ENCODE measurements at places on chromosomes 5 and 9.

GRCh38 chr9:99181621-99182020 is 40.1 kb downstream of the ALG2 start:
- no peak for DNase-seq

GRCh38 chr9:106450549-106450948 is 412.4 kb upstream of the ZNF462 start:
- no peak for DNase-seq

- DNase-seq = no peak
Observed at GRCh38 chr5:149448831-149449714, 70.0 kb upstream of the IL17B start.

- no peak for DNase-seq
Observed at GRCh38 chr9:124270504-124271335, 13.0 kb downstream of the NEK6 start.

GRCh38 chr9:113506090-113506589 is 42.6 kb downstream of the RGS3 start:
- DNase-seq = no peak

DNA sequence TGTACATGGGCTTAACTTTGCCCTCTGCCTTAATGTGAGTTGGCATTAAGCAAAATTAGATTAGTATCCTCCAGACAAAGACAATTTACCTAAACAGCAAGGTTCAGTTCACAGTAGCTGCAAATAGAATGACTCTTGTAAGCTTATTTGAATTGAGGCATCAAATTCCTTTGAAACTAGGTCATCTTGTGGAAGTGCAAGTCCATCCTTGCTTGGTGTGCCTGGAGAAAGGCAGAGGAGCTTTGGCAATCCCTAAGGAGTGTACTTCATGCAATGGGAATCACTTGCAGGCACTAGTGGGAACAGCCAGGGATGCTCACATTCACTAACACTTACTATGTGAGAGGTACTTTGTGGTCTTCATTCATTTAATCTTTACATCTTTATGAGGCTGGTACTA is 118.3 kb downstream of the DRD1 start:
- DNase-seq = no peak

- DNase-seq = peak; percentile 16
Observed at GRCh38 chr5:160272889-160273288, 39.5 kb downstream of the CCNJL start.

DNA sequence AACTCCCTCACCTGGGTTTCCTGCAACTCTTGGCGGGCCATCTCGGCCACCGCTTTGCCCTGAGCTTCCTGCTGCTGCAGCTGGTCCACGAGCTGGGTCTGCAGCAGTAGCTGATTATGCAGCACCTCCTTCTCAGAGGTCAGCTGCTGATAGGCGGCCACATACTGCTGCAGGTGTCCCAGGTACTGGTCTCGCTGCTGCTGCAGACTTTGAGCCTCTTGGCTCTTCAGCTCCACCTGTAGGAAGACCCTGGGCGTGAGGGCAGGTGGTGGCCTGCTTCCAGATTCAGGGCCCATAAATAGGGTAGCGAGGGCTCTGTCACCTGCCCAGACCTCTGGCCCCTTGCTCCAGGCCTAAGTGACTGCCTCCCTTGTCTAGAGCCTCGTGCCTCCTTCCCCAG is 16.7 kb downstream of the GOLGA2 start:
- DNase-seq = no peak

DNA sequence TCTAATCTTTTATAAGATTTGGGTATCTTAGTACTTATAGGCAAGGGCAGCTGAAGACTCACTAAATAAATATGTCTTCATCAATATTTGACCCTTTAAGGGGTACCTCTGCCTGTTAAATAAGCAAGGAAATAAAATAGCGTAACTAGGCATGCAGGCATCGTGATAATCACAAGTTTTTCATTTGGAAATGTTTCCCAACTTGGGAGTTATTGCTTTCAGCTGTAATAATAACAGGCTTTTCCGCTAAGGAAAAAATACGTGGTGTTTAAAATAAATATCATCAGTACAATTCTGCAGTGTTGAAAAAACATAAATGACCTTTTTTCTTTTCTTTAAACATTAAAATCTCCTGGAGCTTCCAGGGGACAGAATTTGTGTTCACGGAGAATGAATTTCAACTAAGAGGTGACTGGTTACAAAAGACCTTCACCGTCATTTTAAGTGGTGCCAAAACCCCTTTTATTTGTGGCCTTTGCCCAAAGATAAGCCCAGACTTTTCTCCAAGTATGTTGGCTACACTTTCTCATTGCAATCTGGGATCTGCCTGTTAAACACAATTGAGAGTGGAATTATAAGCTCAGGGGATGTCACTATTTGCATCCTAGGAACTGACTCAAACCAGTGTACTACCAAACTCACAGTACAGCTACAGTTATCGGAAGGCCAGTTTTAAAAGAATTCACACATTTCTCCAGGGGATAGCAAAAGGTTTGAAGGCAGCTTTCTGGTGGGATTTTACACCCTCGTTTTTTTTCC is 218.6 kb downstream of the FBXL7 start:
- DNase-seq = no peak

- DNase-seq = no peak
Observed at GRCh38 chr5:178377583-178378270, 145.1 kb upstream of the PHYKPL start.

- DNase-seq = no peak
Observed at GRCh38 chr5:149006426-149006825, 56.4 kb downstream of the SH3TC2 start.

- DNase-seq = no peak
Observed at GRCh38 chr5:149737355-149737754, 7.2 kb downstream of the PPARGC1B start.

DNA sequence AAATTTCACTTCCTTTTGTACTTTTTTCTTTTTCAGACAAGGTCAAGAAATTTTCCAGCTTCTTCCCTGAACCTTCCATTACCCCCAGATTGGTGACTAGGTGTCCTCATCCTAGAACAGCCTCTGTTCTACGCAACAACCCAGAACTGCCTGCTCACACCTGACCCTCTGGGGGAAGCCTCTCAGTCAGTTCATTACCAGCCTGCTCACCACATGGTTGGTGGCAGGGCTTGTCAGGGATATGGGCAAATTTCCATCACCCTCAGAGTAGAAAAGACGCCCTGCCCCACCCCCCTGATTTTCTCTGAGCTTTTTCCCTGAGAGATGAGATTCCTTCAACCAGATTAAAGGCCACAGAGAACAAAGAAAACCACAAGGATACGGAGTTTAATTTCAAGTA is 5.3 kb upstream of the CFAP95 start:
- DNase-seq = no peak

GRCh38 chr9:88828492-88828974 is 162.7 kb upstream of the S1PR3 start:
- no peak for DNase-seq

GRCh38 chr9:113828221-113828620 is 47.9 kb upstream of the ZNF618 start:
- no peak for DNase-seq

DNA sequence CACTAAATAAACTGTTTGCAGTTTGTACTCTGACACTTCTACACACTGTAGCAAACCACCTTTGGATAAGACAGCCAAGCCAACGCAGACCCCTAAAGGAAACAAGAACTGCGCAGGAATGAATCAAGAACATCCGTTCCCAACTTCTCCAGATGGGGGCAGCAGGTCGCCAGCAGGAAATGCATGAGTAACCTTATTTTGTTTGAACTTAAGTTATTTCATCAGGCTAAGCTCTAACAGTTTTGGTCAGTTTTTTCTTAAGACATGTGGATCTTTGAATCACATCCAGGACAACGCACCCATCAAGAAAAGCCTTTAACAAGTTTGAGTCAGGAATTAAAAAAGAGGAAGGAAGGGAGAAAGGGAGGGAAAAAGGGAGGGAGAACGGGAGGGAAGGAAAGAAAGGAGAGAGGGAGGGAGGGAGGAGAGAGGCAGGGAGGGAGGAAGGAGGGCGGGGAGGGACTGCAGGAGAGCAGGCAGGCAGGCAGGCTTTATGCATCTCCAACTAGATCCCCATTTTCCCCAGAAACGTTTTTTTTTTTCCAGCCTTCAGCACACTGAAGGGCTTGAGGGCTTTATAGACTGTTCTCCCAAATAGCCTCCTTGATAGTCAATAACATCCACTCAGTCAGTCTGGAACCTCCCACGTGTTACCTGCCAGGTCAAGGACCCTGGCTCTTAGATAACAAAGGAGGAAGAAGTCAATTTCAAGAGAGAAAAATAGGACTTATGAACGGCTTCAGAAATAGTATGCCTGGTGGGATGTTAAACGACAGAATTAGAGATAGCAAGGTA is 22.2 kb downstream of the BHMT start:
- DNase-seq = peak; percentile 50

DNA sequence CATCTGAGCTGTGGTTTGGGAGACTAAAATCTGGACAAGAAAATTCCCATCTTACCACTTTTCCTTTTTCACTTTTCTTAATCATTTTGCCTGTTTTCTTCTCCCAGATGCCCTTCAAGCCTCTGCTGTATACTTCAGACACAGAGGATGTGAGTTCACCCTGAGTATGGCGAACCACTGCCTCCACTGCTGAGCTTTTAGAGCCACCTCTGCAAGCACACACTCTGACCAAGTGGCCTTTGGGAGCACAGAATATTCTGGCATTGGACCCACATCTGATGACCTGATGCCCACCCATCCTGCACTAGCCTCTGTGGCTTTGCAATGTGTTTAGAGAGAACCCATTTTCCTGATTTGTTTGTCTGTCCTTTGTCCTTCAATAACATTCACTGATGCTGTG is 32.5 kb downstream of the TERT start:
- no peak for DNase-seq

DNA sequence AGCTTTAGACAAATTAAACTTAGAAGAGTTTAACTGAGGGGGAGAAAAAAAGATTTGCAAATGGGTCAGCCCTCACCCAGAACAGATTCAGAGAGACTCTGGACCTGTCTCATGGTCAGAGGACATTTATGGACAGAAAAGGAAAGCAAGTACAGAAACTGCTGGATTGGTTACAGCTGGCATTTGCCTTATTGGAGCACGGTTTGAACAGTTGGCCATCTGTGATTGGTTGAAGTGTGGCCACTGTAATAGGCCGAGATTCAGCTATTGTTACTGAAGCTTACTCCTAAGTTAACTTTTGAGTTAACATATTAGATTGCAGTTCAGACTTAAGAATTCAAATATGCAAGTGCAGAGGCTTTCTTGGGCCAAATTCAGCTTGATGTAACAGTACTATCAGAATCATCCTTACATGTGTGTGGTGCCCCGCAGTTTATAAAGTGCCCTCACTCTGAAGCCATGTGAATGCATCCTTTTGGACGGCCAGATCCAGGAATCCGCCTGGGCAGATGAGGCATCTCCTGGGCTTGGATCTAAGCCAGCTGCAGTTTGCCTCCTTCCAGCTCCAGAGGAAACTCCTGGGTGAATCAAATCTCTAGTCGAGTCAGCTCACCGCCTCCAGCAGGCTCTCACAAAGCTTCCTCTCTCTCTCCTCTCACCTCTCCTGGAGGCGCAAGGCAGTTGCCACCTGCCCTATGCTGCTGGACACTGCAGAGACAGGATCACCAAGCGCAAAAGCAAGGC is 165.2 kb downstream of the ADAMTS12 start:
- no peak for DNase-seq

- DNase-seq = peak; percentile 93
Observed at GRCh38 chr5:142364251-142365145, 39.7 kb upstream of the SPRY4 start.

- DNase-seq = no peak
Observed at GRCh38 chr5:15326932-15327331, 173.0 kb upstream of the FBXL7 start.

DNA sequence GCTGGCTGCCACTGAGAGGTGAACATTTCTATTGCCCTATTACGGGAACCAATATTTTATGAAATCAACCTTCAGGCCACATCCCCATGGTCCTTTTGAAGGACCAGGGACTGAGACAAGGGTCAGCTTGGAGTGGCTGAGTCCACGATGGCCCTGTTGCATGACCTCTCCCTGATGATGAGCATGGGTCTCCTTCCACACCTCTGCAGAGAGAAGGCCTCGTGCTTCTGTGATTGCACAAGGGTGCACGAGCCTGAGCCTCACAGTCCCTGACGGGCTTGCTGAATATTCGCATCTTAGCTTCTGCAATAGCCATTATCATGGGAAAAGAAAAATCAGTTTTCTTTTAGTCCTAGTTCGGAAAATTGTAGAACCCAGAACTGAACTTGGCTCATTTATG is 255.0 kb upstream of the IRX2 start:
- no peak for DNase-seq

DNA sequence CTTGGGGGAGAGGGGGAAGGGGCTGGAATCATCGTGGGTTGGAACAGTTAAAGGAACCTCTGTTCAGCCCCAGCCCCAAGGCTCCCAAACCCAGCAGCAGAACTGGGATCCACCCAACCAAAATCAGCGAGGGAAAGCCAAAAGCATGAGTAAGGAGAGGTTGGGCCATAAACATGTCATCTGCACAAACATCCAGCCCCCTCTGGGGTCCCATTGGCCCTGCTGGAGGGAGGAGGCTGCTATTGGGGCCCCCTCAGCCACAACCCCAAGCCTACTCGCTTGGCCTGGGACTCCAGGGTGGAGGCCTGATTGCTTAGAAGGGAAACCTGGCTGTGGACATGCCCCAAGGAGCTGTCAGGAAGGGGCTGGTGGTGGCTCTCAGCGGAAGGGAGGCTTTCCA is 154.9 kb downstream of the FGF18 start:
- no peak for DNase-seq

DNA sequence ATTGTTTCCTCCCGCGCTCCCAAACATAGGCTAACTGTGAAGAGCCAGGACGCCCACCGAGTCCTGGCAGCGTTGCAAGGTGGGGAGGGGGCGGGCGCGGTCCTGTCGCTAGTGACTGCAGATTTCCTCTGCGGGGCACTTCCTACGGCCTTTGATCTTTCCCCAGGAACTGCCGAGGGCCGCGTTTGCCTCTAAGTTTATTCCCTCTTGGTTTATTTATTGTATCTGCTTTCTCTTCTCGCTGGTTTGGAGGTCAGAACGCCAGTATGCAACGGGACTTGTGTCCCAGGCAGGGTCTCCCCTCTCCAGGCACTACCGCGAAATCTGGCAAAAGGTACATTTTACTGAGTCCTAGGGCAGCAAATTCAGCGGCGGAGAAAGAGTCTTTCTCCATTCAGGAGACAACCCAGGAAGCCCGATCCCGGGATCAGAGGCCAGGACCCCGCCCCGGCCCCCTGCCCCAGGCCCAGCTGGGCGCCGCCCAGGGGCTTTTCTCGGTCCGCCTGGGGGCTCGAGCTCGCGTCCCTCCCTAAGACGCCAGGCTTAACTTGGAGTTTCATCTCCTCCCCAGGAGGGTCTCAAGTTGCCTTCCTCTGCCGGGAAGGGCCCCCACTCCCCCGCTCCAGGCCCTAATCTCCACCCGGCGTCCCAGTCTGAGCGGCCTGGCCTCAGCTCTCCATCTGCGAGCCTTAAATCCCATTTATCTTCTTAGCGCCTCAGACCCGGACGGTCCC is 884 bp upstream of the EGFLAM start:
- DNase-seq = no peak

GRCh38 chr5:82287625-82288024 is 9.5 kb upstream of the RPS23 start:
- no peak for DNase-seq

- DNase-seq = no peak
Observed at GRCh38 chr9:101618698-101619097, 23.9 kb upstream of the PPP3R2 start.

Data from SHP77 (cell line).